Placental pericyte (primary cell): ENCODE measurements at places on chromosomes 1 and 21. TPM values are rescaled to one million over a fixed set of nuclear protein-coding genes. Genes with fewer than 3 reads are reported as not detected.

CADM3 gene
- not detected in 2 replicates for total RNA-seq

MX1 gene
- 15.3 and 15.6 TPM in 2 replicates for total RNA-seq

CXADR gene
- 3.1 and 5.6 TPM in 2 replicates for total RNA-seq

RHOU gene
- 1.3 and 28.9 TPM in 2 replicates for total RNA-seq

GDAP2 gene
- total RNA-seq: 23.0 and 31.6 TPM in 2 replicates

OLFML3 gene
- 77.6 and 238 TPM in 2 replicates for total RNA-seq

GPR52 gene
- 1.3 and 3.1 TPM in 2 replicates for total RNA-seq

SPRR2B gene
- total RNA-seq: not detected in 2 replicates

SUSD4 gene
- total RNA-seq: 2.3 TPM in 1 of 2 replicates, not detected in the other

TM2D1 gene
- 37.2 and 41.8 TPM in 2 replicates for total RNA-seq

XPR1 gene
- 27.4 and 31.5 TPM in 2 replicates for total RNA-seq

GNAT2 gene
- 0.44 TPM in 1 of 2 replicates, not detected in the other for total RNA-seq

HIVEP3 gene
- total RNA-seq: 8.7 and 9.4 TPM in 2 replicates

ASCL5 gene
- not detected in 2 replicates for total RNA-seq

NR1I3 gene
- not detected in 2 replicates for total RNA-seq

WNT3A gene
- not detected in 2 replicates for total RNA-seq

TLCD4 gene
- 0.22 and 0.29 TPM in 2 replicates for total RNA-seq

ATP6V1G3 gene
- not detected in 2 replicates for total RNA-seq

RAB42 gene
- 1.7 and 4.8 TPM in 2 replicates for total RNA-seq

KCNJ9 gene
- not detected in 2 replicates for total RNA-seq
